Muscle of leg (tissue), 16 donors: ENCODE measurements at places on chromosomes 1 and 21. TPM values are rescaled to one million over a fixed set of nuclear protein-coding genes. Genes with fewer than 3 reads are reported as not detected.

DNA sequence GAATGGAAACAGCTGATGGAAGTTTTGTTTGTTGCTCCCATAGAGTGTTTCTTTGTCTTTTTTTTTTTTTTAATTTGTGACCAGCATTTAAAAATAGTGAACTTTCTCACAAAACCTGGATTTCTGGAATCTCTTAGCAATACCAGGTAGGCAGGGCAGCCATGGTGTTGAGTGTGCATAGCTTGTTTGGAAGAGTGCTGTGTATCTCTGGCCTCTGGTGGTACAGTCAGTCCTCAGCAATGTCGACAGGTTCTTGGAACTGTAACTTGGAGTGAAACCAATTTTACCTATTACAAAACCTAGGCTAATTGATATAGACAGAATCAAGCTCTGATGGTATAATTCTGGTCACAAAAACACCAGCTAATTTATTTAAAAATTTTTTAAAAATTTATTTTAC is 6.7 kb downstream of the AADACL3 start:
- no peaks in the 10 kb centered on the region for H3K36me3 ChIP-seq
- no peaks in the 10 kb centered on the region for H3K27me3 ChIP-seq
- H3K4me1 ChIP-seq = no peaks in the 10 kb centered on the region
- no peak overlapping the region for H3K4me3 ChIP-seq
- DNase-seq = no peak

PDE9A gene
- 6.0 TPM for total RNA-seq

ATP1A1 gene
- 50.6 TPM for total RNA-seq

GRCh38 chr1:156936721-156937220 is 16.3 kb downstream of the LRRC71 start:
- H3K27ac ChIP-seq = no peak overlapping the region
- no peak for DNase-seq
- no peaks in the 10 kb centered on the region for H3K27me3 ChIP-seq
- H3K36me3 ChIP-seq = peaks cover 77% of the 10 kb centered on the region
- no peak overlapping the region for H3K4me3 ChIP-seq
- peaks cover 7% of the 10 kb centered on the region for H3K4me1 ChIP-seq

- no peaks in the 10 kb centered on the region for H3K27me3 ChIP-seq
- H3K27ac ChIP-seq = no peak overlapping the region
- DNase-seq = no peak
These were observed 1036.3 kb downstream of the TTLL7 start for GRCh38 chr1:82962658-82963057.

DNA sequence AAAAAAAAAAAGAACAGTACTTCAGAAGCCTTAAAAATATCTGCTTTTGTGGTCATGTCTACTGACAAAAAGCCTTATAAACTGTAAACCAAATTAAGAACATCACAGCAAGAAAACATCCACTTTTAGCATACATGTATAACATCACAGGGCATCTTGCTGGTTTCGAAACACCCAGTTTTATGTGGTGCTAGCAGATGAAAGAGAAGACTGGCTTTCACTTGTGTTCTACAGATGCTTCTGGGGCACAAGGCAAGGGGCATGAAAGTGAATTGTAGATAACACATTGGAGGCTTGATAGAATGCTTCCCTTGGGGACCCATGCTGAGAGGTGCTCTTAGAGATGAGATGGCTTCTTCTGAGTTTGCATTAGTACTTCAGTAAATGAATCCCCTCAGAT is 543.7 kb upstream of the PKN2 start:
- no peaks in the 10 kb centered on the region for H3K36me3 ChIP-seq
- no peak overlapping the region for H3K4me3 ChIP-seq
- H3K4me1 ChIP-seq = no peaks in the 10 kb centered on the region
- no peak overlapping the region for H3K27ac ChIP-seq

TMEM125 gene
- not detected for total RNA-seq
